Activated effector memory CD4-positive, alpha-beta T cell treated with Interleukin-2 at 50 U/mL for 16 hours (primary cell): ENCODE measurements at places on chromosomes 1 and 21.

DNA sequence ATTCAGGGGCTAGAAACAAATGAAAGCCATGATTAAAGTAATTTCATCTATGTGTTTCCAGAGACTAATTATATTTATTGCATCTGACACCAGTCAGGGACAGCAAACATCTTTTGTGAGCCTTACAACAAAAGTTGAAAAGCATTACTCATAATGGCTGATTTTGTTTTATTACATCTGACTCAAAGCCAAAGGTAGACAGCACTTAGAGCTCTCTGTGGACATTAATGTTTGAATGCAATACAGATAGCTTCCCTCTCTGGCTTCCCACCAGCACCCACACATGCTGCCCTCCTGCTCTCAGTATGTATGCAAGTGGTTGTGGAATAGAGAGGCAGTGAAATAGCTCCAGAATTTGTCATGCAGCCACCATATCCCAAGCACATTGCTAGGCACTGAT lies 198.7 kb downstream of the SETD4 start:
- no peak for DNase-seq

- DNase-seq = no peak
Measured at GRCh38 chr1:245887829-245888228, 619.2 kb downstream of the SMYD3 start.

- DNase-seq = no peak
Measured at GRCh38 chr1:97105531-97105930, 383.9 kb downstream of the PTBP2 start.

DNA sequence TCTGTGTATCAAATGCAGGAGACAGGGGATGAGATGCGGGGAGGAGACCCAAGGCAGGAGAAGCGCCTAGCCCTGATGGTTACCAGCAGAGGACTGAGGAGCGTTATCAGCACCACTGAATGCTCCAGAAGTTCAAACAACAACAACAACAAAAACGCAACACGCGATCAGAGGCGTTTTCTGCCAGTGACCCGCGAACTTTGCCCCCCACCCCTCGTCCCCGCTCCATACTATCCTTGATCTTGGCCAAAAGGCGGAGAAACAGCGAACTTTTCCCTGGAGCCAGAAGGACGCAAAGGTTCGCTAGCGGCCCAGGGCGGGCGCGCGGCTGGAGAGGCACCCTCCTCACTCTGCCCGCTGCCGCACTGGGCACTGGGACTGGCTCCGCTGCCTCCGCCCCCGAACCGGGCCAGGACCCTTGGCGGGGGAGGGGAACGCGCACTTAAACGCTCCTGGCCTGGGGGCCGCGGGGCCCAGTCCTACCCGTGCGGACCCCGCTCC lies 699 bp downstream of the ECHDC2 start:
- no peak for DNase-seq

GRCh38 chr1:218164930-218165700 lies 120.0 kb upstream of the RRP15 start:
- DNase-seq = no peak

- no peak for DNase-seq
Measured at GRCh38 chr1:206578068-206578977, 33.9 kb downstream of the EIF2D start.

- DNase-seq = no peak
Measured at GRCh38 chr1:175537571-175537970, 205.8 kb downstream of the TNR start.

DNA sequence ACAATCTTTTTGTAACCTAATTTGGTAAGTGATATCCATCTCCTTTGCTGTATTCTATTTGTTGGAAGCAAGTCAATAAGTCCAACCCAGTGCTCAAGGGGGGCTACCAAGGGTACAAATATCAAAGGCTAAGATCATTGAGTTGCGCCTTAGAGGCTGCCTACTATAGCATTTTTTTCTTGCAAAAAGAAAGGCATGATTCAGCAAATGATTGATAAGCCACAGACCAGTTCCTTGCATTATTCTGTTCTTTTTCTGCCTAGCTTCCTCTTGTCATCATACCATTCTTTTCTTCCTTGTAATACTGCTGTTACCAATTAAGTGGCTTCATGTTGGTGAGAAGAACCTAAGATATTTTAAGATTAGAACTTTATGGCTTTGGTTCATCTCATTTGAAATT lies 29.8 kb upstream of the BARHL2 start:
- DNase-seq = no peak

DNA sequence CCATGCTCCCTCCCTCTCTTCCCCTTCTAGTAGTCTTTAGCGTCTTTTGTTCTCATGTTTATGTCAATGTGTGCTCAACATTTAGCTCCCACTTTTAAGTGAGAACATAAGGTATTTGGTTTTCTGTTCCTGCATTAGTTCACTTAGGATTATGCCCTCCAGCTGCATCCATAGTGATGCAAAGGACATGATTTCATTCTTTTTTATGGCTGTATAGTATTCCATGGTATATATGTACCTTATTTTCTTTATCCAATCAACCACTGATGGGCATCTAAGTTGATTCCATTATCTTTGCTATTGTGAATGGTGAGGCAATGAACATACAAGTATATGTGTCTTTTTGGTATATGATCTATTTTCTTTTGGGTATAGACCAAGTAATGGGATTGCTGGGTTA lies 38.3 kb upstream of the PALMD start:
- no peak for DNase-seq

DNA sequence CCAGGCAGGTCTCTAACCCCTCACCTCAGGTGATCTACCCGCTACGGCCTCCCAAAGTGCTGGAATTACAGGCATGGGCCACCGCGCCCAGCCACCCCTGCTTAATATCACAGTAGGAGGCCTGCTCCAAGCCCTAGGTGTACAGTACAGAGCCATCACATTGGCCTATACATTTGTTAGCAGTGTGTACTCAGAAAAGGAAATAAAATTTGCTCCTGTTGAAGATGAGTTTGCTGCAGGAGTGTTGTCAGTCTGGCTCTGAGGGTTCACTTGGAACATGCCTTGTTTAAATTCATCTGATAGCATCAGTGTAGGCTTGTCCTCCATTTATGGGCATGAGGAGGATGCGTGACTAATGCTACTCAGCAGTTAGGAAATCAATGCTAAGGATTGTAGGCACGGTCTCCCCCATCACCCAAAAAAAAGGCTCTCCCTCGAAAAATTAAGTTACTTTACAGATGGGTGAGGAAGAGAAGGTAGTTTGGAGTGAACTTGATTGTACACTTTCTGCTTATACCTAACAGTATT lies 4.6 kb upstream of the ENAH start:
- no peak for DNase-seq

GRCh38 chr1:222129041-222129440 lies 387.2 kb upstream of the DUSP10 start:
- DNase-seq = no peak

DNA sequence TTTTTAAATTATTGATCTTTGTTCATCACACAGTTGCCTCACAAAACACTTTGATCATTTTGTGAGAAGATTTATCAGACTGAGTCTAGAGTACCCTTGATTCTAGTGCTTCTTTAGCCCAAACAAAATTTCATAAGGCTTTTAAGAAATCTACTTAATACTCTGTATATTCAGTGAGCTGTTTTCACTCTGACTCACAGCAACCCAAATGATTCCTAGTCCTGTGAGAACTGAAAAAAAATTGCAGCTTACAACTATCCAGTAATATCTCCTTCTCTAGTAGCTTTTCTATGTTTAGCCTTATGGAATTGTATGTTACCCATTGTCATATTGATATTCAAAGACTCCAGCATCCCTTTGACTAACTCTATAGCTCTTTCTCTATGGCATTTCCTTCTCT lies 915.6 kb downstream of the AMY1C start:
- no peak for DNase-seq

DNA sequence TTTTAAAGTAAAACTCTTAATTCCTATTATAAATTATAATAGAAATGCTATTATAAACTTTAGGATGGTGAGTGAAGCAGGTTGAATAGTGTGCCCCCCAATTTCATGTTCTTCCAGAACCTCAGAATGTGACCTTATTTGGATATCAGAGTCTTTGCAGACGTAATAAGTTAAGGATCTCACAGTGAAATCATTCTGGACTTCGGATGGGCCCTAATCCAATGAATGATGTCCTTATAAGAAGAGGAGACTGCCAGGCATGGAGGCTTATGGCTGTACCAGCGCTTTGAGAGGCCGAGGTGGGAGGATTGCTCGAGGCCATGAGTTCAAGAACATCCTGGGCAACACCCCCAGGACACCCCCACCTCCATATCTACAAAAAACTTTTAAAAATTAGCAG lies 9.4 kb upstream of the MT1HL1 start:
- DNase-seq = no peak

DNA sequence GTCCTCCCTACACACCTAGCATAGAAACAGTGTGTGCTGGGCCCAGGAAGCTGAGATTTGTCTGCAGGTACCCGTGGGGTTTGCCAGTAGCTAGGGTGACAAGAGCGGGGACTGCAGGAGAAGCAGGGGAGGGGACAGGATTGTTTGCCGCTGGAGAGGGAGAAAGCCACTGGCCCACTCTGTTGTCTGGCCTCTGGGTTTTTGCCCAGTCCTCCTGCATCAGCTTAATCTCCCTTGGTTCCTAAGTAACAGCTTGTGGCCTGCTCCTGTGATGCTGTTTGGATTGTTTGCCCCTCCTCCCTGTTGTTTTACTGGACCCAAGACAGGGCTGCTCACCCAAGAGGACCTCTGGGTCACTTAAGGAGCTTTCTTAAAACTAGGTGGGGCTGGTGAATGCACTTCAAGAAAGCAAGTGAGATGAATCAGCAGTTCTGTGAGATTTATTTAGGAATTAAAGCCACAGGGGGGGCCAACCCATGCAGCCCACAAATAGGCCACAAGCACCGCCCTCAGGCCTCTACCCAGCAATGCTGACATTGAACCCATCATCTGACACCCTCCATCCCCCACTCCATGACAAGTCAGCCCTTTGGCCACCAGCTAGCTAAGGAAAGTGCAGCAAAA lies 142.8 kb downstream of the ZZZ3 start:
- no peak for DNase-seq
